WTC11 (cell line): ENCODE measurements at places on chromosomes 6 and 20.
A peak's percentile ranks its signal among the peaks of the same experiment; 100 is the strongest.

GRCh38 chr20:38601216-38602184 lies at the start of gene ARHGAP40:
TSS of gene ARHGAP40 (plus strand) at chr20:38601809.
- peak; percentile 58 for DNase-seq

DNA sequence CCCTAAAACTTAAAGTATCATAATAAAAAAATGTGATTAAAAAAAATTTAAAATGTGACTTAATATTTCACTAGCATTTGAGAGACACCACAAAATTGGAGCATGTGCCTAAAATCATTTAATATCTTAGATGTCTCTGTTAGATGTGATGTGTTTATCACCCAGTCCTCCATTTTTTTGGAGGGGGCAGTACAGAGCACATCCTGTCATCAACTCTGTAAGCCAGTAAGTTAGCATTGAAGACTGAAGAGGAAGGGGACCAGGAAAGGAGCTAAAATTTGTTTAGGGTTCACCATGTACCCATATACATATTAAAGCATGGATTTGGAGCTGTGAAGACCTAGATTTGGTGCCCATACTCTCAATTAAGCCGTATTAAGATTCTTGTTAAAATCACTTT lies 30.7 kb upstream of the ADIG start:
- DNase-seq: no peak

- no peak for DNase-seq
Measured at GRCh38 chr20:36758276-36758675, 12.4 kb upstream of the NDRG3 start.

DNA sequence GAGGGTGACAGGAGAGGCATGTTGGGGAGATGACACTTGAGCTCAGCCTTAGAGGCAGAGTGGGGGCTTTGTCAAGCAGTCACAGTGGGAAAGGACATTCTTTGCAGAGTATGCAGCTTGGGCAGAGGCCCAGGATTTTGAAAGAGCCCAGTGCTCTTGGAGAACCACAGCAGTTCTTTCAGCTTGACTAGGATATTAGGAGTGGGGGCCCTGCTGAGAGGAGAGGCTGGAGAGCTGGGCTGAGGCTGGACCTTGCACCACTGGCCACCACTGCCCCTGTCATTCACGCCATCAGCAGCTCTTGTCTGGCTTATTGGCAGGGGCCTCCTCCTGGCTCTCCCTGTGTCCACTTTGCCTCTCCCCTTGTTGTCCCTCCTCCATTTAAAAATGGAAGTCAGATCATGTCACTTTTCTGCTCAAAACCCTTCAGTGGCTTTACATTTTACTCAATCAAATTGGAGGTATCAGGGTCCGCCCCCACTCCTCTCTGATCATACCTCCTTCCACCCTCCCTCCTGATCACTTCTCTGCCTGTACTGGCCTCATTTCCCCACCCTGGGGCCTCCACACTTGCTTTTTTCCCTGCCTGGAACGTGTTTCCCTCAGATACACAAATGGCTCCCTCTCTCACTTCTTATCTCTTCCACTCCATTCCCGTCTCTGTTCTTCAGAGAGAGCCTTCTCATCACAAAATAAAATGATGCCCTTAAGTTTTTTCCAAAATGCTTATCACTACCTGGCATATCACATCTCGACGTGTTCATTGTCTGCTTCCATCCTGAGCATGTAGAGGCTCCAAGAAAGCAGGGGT lies 10.5 kb downstream of the MANBAL start:
- no peak for DNase-seq

- no peak for DNase-seq
Measured at GRCh38 chr20:17783671-17784070, 83.9 kb downstream of the BANF2 start.

- DNase-seq: no peak
Measured at GRCh38 chr6:121593011-121593641, 157.7 kb downstream of the GJA1 start.

DNA sequence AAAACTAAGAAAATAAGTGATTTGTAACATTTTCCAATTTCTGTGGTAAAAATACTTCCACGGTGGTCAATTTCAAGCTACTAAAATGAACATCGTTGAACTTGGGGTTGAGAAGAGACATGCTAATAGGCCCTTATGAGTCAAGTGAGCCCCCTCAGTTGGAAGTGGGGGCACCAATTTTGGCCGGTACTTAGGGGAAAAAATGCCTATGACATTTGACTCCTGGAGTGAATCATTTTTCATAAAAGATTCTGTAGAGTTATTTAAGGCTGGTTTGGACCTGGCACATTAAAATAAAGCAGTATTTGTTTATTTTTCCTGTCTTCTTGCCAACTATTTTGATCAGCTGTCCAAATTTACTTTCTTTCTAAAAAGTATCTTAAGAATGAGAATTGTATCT lies 32.4 kb upstream of the CAP2 start:
- DNase-seq: no peak

GRCh38 chr6:44040786-44041185 lies 86.5 kb downstream of the MRPL14 start:
- DNase-seq: no peak

GRCh38 chr6:160156842-160157241 lies 35.2 kb downstream of the SLC22A1 start:
- DNase-seq: no peak

- DNase-seq: no peak
Measured at GRCh38 chr6:71822625-71823024, 63.7 kb upstream of the RIMS1 start.

GRCh38 chr20:17498641-17499040 lies 32.5 kb downstream of the BFSP1 start:
- DNase-seq: no peak
